Parietal lobe (tissue), 2 donors: ENCODE measurements at places on chromosomes 5 and 9. TPM values are rescaled to one million over a fixed set of nuclear protein-coding genes. Genes with fewer than 3 reads are reported as not detected.

Gene ENG
- total RNA-seq: 1.9 TPM

Gene LMNB1
- total RNA-seq: 72.3 TPM

Gene MZB1
- not detected for total RNA-seq

Gene HK3
- 0.31 TPM for total RNA-seq

Gene ZFP37
- total RNA-seq: 30.7 TPM

Gene LRRTM2
- total RNA-seq: 90.5 TPM

Gene CDKN2B
- total RNA-seq: 0.31 TPM

Gene PCDHA4
- total RNA-seq: 29.7 TPM

Gene PCDHA12
- 40.4 TPM for total RNA-seq

Gene OTP
- not detected for total RNA-seq

Gene SPINK1
- not detected for total RNA-seq

Gene OR13F1
- not detected for total RNA-seq

Gene RLN2
- total RNA-seq: not detected

Gene GABRA1
- total RNA-seq: 17.2 TPM

Gene SLC26A2
- 13.1 TPM for total RNA-seq

Gene C9orf43
- 0.94 TPM for total RNA-seq

Gene ROR2
- 0.94 TPM for total RNA-seq

Gene TMEM171
- 0.94 TPM for total RNA-seq

Gene IFNK
- not detected for total RNA-seq

Gene IL4
- total RNA-seq: not detected

Gene GARIN3
- not detected for total RNA-seq

Gene NOXA1
- 2.5 TPM for total RNA-seq

Gene KDM4C
- 95.8 TPM for total RNA-seq

Gene PPWD1
- total RNA-seq: 74.5 TPM

Gene ZDHHC11B
- total RNA-seq: 17.5 TPM

Gene LMX1B
- not detected for total RNA-seq

Gene DYNC2I2
- 31.3 TPM for total RNA-seq

Gene MYOT
- not detected for total RNA-seq

Gene NEURL1B
- total RNA-seq: 26.6 TPM

Gene TAS2R1
- total RNA-seq: 0.31 TPM

Gene SHC3
- total RNA-seq: 68.9 TPM

Gene DND1
- 1.3 TPM for total RNA-seq

Gene C5orf34
- 5.0 TPM for total RNA-seq

Gene IFNB1
- not detected for total RNA-seq

Gene CENPK
- 11.3 TPM for total RNA-seq

Gene CD274
- 0.31 TPM for total RNA-seq

Gene HRCT1
- 0.63 TPM for total RNA-seq
